Heart left ventricle (tissue), 16 donors: ENCODE measurements at places on chromosomes 6 and 20.
A peak's percentile ranks its signal among the peaks of the same experiment; 100 is the strongest.

GRCh38 chr20:25014816-25015215, 22.3 kb upstream of the APMAP start:
- DNase-seq = peak; percentile 10

DNA sequence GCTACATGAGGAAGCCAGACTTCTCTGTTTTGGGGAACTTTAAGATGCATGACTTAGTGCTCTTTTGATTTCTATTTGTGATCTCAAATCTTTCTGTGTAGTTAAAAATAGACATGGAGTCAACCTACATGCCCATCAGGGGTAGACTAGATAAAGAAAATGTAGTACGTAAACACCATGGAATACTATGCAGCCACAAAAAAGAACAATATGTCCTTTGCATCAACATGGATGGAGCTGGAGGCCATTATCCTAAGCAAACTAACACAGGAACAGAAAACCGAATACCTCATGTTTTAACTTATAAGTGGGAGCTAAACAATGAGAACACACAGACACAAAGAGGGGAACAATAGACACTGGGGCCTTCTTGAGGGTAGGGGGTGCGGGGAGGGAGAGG, 102.8 kb downstream of the ZDHHC14 start:
- no peak for DNase-seq

DNA sequence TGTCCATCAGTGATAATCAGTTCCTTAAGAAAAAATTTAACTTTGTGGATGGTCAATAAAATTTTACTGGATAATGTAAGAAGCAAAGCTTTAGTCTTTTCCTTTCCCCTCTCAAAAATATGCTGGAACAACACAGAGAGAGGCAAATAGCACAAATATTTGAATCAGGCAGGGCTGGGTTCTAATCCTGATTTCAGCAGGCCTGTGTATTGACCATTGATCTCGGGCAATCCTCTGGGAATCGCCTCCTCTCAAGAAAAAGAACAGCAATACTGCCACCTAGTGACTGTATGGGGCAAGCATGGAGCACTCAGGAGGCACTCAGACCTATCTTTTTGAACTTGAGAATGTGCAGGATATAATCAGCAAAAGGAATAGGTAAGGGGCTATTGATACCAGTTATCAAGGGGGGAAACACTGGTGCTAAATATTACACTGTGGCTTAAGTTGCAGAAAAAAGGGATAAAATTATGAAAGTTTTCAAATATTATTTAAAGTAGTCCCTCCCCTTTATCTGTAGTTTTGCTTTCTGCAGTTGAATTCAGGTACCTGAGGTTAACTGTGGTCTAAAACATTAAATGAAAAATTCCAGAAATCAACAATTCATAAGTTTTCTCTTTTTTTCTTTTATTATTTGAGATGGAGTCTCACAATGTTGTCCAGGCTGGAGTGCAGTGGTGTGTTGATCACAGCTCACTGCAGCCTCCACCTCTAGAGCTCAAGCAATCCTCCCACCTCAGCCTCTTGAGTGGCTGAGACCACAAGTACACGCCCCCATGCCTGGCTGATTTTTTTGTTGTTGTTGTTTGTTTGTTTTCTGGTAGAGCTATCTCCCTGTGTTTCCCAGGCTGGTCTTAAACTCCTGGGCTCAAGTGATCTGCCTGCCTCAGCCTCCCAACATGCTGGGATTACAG, 91.8 kb upstream of the NHSL1 start:
- DNase-seq = peak; percentile 48

DNA sequence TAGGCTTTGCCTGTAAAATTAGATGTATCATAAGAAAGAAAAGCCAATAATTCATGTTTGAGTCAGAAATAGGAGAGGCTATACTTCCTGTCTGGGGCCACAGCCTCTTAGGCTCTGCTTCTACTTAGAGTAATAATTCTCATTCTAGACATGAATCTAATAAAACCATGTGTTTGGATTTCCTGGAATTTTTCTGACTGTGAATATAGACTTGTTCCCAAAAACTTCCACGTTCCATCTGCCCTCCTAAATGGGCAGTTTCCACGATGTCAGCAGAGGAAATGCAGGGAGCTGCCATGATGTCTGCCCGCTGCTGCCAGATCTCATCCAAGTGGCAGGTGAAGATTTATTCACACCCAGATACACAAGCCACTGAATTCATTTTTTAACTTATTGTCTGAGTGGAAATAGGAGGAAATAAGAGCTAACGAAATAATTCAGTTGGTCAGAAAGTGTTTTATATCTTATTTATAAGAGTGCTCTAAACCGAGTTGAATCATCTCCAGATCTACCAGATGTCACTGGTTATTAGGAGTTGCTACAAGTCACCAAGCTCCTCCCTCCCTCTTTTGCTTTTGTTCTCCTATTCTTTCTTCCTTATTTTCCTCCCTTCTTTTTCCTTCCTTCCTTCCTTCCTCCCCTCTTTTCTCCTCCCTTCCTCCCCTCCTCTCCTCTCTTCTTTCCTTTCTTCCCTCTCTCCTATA, 69.3 kb downstream of the ALDH8A1 start:
- no peak for DNase-seq

- peak; percentile 81 for DNase-seq
Observed at GRCh38 chr20:36744764-36745191, 1.1 kb downstream of the NDRG3 start.

- DNase-seq = no peak
Observed at GRCh38 chr6:107064579-107065065, 36.6 kb downstream of the MTRES1 start.

DNA sequence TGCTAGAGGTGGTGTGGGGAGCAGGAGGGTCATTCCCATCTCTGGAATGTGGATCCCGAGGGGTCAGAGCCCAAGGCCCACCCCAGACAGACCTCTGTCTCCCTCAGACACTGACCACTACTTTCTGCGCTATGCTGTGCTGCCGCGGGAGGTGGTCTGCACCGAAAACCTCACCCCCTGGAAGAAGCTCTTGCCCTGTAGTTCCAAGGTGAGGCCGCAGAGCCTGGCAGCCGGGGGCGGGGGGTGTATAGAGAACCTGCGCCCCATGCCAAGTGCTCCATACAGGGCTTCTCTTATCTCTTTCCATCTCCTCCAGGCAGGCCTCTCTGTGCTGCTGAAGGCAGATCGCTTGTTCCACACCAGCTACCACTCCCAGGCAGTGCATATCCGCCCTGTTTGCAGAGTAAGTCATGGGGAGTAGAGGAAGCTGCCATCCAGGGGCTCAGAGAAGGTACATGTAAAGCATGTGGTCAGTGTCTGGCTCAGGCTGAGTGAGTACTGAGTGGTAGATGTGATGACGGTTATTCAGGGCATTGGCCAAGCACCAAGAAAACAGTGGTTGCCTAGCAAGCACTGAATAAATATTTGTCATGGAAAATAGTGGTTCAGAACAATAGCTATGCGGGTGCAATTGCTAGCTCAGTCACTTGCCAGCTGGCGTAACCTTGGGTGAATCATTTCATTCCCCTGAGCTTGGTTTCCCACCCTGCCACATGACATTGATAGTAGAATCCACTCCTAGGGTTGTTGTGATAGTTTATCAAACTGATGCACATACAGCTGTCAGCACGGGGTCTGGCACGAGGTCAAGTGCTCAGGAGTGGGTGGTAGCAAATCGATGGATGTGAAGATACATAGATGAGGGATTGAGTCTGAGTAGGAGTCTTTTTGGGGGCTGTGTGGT, 3.5 kb downstream of the PIGT start:
- DNase-seq = peak; percentile 79

- DNase-seq = peak; percentile 39
Observed at GRCh38 chr6:42428326-42429041, 23.2 kb downstream of the TRERF1 start.

DNA sequence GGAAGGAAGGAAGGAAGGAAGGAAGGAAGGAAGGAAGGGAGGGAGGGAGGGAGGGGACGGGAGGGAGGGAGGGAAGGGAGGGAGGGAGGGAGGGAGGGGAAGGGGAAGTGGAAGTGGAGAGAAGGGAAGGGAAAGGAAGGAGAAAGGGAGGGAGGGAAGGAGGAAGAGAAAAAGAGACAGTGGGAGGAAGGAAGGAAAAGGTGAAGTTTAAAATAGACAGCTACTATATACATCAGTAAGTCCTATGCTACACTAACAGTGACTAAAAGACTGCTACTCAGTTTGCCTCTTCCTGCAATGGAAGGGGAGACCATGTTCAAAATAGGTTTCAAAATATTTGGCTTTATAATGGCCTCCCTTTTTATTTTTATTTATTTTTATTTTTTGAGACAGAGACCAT, 22.5 kb downstream of the MAP3K5 start:
- DNase-seq = no peak

GRCh38 chr6:40988634-40989033, 50.4 kb downstream of the UNC5CL start:
- no peak for DNase-seq

- no peak for DNase-seq
Observed at GRCh38 chr6:6875818-6876470, 231.8 kb upstream of the RREB1 start.

- no peak for DNase-seq
Observed at GRCh38 chr6:38762848-38763247, 47.7 kb downstream of the DNAH8 start.

DNA sequence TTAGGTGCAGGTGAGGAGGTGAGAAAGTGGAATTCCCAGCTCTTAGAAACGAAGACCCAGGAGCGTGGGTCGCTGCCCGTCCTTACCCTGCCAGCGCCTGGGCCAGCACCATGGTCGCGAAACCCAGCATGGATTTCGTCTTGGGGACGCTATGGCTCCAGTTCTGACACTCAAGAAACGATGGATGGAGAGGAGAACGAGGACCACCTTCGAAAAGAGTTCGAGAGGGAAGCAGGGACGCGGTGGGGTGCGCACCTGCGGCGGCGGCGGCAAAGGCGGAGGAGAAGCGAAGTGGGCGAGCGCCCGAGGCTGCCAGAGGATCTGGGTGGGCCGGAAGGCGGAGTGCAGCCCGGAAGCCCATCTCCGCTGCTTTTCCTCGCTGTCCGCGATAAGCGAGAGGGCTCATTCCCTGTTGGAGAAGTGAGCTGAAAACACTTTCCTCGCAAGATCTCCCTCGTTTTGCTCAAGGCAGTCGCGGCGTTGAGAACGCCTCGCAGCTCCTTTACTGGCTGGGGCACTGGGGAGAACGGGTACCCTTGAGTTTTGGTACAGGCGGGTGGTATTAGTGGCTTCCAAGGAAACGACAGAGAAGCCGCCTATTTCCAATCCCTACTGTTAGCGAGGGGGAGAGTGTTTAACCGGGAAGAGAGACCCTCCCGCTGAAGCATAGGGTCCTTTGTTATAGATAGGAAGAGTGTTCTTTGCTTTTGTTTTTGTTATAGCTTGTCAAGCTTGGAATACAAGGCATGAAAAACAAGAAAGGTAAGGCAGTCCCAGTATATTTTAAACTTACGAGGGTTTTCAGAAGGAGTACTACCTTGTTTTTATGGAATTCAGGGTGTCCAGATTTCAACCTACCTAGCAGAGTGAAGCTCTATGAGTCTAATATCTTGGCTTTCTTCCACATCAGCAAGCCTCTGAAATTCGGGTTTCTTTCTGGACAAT, 109.5 kb downstream of the TRIM27 start:
- DNase-seq = no peak

DNA sequence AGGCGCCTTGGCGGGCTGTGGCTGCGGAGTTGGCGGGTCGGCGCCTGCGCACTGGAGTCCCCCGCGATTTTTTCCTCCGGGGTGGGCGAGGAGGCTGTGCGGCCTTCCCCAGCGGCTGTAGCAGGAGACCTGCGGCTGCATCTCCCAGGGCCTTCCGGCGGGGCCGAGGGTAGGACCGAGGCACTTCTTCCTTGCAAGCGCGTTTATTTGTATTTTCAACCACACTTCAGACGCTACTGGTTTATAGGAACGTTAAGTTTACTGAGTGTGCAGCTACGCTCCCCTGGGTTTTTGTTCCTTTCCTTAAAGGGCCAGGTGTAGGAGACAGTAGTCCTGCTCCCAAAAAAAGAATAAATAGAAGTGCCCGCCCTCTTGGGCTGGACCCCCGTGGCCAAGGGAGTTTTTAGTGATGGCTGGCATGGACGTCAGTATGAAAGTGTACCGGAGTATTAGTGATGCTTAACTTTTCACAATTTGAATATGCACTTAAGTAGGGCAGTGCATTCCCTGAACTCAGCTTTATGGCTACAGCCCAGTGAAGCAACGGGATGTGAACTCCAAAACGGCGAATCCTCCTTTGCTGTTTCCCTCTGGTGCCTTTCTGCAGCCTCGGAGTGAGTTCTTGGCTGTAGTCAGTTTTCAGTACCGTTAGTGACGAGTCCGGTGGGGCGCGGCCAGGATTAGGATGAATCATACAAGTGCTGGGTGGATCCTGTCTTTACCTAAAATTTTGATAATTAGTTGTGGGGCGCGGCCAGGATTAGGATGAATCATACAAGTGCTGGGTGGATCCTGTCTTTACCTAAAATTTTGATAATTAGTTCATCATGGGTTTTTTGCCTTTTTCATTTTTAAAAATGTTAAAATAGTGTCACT, 1.0 kb upstream of the FBXO5 start:
- peak; percentile 96 for DNase-seq

DNA sequence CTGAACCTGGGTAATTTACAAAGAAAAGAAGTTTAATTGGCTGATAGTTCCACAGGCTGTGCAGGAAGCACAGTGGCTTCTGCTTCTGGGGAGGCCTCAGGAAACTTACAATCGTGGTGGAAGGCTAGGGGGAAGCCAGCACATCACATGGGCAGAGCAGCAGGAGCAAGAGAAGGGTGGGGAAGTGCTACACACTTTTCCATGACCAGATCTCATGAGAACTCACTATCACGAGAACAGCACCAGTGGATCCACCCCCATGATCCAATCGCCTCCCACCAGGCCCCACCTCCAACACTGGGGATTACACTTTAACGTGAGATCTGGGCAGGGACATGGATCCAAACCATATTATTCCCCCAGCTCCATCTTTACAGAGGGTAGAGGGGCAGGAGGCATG, 166.4 kb downstream of the NFATC2 start:
- DNase-seq = no peak

GRCh38 chr6:136333824-136334464, 44.3 kb upstream of the BCLAF1 start:
- no peak for DNase-seq

DNA sequence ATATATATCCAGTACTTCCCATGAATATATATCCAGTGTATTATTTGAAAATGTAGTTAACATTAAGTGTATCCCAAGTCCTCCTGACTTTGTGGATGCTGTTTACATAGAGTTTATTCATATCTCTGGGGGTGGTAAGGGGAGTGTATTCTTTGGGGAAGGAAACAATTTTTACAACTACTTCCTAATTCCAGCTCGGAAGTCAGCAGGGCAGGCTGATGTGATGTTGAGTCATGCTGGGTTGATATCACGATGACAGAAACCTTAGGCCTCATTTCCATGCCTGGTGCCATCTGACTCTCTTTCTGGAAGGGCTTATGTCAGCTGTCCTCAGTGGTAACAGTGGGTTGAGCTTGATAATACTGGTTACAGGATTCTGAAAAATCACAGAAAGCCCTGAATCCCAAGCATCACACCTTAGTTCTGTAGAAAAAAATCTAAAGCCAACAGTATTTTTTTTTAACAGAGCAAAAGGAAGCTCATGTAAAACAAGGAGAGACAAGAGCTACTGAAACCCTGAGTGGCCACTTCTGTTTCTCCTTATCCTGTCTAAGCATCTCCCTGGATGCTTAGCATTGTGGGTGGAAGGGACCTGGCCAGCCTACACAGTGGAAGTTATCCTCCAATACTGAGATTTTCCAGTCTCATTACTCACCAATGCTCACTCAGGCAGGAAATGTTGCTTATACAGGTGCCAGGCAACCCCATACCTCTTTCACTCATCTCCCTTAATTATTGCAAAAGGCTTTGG, 75.2 kb upstream of the IYD start:
- DNase-seq = no peak
